Activated CD4-positive, alpha-beta T cell treated with anti-CD3 and anti-CD28 coated beads, Interleukin-2, amount 50 U/mL, for 1 hour (primary cell): ENCODE measurements at places on chromosomes 12 and 14.

DNA sequence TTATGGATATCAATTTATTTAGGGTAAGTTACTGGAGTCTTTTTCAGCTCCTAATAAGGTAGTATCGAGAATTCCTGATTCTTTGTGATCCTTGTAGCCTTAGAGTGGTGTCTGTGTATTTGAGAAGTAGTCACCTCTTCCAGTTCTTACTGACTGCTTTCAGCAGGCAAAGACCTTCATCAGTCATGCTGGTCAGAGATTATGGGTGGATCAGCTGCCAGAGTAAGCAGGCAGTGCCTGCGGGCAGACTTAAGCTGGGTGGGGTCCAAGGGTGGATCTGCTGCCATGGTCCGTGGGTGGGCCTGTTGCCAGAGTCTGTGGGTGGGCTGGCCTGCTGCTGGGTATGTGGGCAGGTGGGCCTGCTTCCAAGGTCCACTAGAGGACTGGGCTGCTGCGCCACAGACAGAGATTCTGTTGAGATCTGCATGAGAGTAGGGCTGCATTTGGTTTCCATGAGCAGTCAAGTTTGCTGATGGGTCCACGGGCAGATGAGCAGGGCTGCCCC, 188.7 kb downstream of the ANO2 start:
- DNase-seq: no peak

DNA sequence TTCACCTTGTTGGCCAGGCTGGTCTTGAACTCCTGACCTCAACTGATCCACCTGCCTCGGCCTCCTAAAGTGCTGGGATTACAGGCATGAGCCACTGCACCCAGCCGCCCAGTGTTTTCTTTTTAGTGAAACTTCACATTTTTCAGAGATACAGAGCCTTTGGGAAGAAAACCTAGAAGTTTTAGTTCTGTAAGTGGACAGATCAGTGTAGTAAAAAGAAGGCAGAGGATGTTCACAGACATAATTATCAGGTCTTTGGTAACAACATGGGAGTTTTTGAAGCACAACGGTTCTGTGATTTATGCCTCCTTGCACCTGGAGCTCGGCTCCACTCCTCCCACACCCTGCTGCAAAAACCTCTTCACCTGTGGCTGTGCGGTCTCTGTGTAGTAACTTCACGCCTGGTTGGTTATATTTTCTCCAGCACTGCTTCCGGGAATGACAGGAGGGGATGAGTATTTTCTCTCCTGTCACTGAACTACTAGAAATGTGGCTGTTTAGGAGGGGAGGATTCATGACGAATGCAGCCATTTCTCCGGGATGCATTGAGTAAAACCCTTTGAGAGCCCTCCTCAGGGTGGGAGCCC, 67.0 kb downstream of the ARF6 start:
- no peak for DNase-seq

GRCh38 chr12:108307006-108307405, 32.1 kb downstream of the CMKLR1 start:
- DNase-seq: no peak

DNA sequence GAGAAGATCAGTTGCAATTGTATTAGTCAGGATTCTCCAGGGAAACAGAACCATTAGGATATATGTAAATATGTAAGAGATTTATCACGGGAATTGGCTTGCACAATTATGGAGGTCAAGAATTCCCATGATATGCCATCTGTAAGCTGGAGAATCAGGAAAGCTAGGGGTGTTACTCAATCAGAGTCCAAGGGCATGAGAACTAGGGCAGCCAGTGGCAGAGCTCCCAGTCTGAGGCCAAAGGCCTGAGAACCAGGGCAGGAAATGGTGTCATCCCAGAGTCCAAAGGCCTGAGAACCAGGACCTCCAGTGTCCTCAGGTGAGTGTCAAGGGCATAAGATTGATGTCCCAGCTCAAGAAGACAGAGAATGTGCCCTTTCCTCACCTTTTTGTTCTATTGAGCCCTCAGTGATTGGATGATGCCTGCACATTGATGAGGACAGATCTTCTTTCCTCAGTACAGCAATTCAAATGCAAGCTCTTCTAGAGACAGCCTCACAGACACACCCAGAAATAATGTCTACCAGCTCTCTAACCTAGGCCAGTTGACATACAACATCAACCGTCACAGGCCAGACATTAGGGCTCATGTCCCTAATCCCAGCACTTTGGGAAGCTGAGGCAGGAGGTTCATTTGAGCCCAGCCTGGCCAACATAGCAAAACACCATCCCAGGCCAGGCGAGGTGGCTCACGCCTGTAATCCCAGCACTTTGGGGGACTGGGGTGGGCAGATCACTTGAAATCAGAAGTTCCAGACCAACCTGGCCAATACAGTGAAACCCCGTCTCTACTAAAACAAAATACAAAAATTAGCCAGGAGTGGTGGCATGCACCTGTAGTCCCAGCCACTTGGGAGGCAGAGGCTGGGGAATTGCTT, 34.9 kb upstream of the ZNF740 start:
- DNase-seq: no peak

DNA sequence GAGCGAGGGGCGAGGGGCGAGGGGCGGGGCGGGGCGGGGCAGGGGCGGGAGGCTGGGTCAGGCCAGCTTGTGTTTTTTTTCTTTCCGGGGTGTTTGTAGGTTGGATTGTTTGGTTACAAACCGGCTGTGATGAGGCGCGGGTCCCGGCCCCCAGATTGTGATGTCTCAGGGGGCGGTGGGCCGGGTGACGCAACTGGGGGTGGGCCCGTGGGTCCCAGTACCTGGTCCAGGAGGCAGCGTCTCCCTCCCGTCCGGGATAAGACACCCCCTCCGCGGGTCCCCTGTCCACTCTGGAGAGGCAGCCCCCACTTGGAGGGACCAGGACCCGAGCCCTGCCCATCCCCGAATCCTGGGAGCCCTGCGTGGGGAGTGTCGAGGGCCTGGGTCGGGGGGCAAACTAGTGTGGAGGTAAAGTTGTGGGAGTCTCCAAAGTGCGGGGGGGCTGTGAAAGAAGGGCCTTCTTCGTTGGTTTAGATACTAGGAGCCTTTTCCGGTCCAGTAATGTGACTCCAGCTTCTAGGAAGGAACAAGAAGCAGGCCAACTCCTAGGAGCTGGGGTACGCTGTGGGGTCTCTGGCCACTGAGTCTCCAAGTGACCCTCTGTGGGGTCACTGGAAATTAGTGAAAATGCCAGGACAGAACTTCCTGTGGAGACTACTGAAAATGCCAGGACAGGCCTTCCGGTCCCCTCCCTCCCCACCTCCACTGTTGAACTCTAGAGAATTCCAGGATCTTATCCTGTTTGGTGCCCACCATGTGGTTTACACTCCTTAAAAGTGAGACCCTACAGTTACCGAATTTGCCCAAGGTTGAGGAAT, 579 bp upstream of the CLMN start:
- no peak for DNase-seq
